ENCODE measurements at places on chromosomes 2 and 18.
A peak's percentile ranks its signal among the peaks of the same experiment; 100 is the strongest.

GRCh38 chr2:137357634-137358033, 592.3 kb downstream of the THSD7B start:
- DNase-seq = no peak

GRCh38 chr2:16719485-16719808, 53.8 kb upstream of the CYRIA start:
- DNase-seq = no peak

- DNase-seq = no peak
These were observed 8.3 kb upstream of the COL6A3 start for GRCh38 chr2:237422309-237422708.

DNA sequence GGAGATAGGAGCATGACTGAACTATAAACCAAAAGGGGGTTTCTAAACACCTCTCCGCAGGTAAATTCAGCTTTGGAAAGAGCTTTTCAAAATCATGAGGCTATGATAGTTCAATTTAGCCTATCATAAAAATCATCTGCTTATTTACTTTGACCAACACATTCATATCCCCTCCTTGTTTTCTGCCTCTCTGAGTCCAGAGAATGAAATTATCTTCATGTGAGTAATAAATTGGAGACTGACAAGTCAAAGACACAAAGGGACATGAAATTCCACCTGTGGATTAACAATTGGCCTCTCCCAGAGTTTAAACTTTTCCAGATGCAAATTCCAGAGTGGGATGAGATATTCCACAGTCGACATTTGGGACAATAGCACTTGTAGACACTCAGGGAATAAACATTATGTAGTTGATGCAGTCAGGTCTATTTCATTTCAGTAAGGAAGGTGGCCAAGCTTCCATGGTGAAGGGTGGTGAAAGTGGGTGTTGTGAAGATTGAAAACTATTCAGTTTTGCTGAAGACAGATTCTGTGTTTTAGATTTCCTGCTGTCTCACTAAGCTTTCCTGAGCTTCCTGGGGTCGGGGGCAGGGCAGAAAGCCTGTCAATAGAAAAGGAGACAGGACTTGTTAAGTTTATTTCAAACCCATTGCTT, 84.7 kb downstream of the CDC42EP3 start:
- no peak for DNase-seq

DNA sequence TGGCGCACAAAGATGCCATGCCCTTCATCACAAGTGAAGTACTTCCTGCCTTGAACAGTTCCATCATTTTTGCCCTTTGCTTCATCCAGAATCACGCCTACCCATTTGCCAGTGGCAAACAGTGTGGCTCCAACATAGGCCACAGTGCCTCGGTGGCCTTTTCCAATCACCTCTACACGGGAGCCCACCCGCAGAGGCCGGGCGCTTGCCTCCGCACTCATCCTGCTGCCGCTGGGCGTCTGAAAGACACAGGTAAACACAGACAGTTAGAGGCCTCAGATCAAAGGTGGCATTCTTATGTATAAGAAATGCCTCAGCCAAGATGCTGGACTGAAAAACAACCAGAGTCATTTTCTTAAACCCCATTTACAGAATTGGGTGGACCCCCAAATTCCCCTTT, 2.1 kb downstream of the DCTN1 start:
- DNase-seq = no peak

DNA sequence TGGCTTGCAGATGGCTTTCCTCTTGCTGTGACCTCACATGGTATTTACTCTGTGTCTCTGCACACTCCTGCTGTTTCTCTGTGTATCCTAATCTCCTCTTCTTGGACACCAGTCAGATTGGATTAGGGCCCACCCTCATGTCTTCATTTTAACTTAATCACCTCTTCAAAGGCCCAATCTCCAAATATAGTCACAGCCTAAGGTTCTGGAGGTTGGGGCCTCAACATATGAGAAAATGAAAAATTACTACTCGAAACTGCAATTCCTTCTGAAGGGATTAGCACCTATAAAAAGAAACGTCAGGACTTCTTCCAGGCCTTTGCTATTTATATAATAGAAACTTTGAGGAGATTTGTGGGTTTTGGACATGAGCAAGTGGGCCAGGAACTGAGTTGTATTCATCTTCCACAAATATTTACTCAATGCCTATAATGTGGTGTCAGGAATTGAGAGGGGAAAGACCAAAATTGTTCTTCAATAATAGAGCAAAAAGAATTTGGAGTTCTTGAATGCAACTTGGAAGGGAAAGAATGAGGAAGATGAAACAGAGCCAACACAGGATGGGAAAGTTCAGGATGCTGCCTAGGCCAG, 270.0 kb upstream of the FN1 start:
- DNase-seq = no peak

DNA sequence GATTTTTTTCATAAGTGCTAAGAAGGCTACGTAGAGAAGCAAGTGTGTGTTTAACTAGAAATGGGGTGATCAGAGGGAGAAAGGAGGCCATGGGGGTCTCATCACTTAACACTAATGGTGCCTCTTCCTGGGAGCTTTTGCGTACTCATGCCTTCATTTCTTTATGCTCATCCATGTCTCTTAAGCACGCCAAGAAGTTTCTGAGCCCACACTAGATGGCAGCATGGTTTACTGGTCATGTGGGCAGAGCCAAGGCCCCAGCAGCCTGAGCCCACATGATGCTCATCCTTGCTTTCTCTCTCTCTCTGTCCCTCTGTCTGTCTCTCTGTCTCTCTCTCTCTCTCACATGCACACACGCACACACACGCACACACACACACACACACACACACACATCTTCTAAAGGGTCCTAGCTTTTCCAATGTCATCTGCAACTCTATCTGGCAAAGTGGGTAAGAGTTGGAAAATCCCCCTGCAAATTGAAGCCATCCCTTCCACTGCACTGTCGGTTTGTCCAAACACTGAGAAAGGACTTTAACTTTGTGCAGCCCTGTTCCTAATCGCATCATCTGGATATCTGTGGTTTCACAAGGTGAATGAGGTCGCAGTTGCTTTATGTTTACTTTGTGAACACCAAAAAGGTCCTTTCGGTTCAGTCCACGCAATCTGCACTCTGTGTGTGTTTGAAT, 137.1 kb upstream of the CCDC68 start:
- peak; percentile 31 for DNase-seq

- no peak for DNase-seq
These were observed 98.1 kb downstream of the SETBP1 start for GRCh38 chr18:44778788-44779187.

- DNase-seq = no peak
These were observed 66.3 kb downstream of the CDK15 start for GRCh38 chr2:201872591-201872990.

DNA sequence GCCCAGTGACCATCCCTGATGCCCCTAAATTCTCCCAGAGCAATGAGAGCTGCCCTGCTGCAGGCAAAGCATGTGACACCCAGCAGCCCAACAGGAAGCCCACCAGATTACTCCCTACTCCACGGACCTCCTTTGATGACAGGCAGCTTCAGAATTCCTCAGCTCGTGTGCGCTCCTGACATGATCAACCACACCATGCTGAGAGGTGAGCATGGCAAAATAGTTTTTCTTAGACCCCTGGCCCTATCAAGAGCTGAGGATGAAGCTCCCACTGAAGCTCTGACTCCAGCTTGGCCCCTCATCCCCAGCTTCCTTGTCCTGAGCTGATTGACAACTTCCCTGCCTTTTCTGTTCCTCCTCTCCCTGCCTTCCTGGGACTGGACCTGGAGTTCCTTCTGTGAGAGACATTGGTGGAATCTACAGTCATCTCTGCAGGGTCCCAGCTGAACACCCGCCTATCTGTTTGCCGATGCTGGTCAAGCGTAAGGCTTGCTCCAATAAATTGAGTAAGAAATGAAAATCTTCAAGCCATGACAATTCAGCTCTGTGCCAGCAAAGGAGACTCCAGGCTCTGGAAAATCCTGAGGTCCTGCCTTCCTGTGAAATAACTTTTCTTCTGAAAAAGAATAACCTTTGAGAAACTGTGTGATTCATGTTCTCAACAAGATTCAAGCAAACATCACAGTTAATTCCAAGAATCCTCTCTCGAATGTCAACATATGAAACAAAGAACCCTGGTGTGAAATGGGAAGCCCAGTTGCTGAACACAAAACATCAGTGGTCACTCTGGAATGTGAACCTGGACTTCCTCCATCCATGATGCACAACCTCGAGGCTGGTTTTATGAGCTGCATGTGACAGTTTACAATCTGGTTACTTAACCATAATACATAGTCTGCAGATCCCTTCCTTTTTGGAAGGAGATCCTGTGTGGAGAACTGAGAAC, 201.1 kb downstream of the SPP2 start:
- DNase-seq = no peak

DNA sequence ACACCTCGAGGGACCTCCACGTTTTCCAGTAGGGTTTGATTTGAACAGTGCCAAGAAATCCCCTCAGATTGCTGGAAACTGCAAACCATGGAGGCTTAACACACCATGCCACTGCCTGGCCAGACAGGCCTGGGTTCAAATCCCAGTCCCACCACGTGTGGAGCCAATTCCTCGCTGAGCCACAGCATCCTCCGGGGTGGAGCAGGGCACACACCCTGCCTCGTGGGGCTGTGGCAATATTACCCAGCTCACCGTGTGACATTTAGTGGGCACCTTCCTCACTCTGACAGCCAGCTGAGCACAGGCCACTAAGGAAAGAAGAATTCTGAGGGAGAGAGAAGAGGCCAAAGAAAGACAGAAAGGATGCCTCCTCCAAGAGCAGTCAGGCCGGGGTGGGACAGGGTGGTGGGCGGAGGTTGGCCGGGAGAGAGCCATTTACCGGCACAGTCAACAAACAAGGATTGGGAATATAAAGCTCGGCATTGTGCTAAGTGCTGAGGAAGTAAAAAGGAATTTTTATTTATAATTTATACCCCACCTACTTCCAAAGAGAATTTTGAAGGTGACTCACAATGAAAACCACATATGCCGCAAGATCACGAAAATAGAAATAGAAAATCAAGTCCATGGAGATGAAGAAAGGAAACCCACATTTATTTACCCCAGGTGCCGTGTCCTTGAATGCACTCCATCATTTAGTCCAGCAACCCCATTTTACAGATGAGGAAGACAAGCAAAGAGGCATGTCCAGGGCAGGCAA, 111.5 kb downstream of the MCFD2 start:
- no peak for DNase-seq

DNA sequence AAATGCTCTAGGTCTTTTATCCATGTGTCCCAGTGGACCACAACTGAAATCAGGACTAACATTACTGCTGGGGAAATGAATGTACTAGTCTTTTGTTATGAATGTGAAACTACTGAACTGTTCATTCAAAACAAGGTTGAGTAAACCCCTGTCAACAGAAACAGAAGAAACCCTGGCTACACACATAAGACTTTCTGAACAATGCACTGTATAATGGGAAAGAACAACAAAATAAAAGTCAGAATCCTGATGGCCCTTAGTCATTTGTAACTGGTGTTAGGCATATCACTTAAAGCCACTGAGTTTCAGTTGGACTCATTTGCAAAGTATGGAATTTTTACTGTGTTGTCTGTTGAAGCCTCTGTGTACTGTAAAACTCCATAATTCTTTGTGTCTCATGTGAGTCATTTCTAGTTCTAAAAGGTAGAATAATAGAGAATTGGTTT, 77.0 kb upstream of the UBXN4 start:
- DNase-seq = no peak

- no peak for DNase-seq
These were observed 32.5 kb upstream of the NFU1 start for GRCh38 chr2:69469784-69470183.

GRCh38 chr18:48066225-48066652, 135.8 kb upstream of the SMAD2 start:
- DNase-seq = no peak

GRCh38 chr2:101435001-101435862, 39.7 kb downstream of the RFX8 start:
- no peak for DNase-seq

All from KBM-7 (cell line).